ENCODE measurements at places on chromosomes 3 and 15. TPM values are rescaled to one million over a fixed set of nuclear protein-coding genes. Genes with fewer than 3 reads are reported as not detected.

ECE2 gene
- total RNA-seq: not detected

MTHFS gene
- 45.5 TPM for total RNA-seq

SH2D7 gene
- total RNA-seq: not detected

TRANK1 gene
- 14.0 TPM for total RNA-seq

C3orf62 gene
- total RNA-seq: 0.84 TPM

YEATS2 gene
- total RNA-seq: 32.0 TPM

PIK3CB gene
- total RNA-seq: 9.1 TPM

TAMM41 gene
- 9.9 TPM for total RNA-seq

FBXL22 gene
- 0.60 TPM for total RNA-seq

PXYLP1 gene
- total RNA-seq: 18.7 TPM

KBTBD13 gene
- not detected for total RNA-seq

FETUB gene
- not detected for total RNA-seq

SPINK8 gene
- not detected for total RNA-seq

BCL6 gene
- 10.1 TPM for total RNA-seq
